ENCODE measurements at places on chromosomes 7 and 10.
A peak's percentile ranks its signal among the peaks of the same experiment; 100 is the strongest.

GRCh38 chr10:110918643-110919348 is at the start of gene BBIP1:
BBIP1 (minus strand) TSS chr10:110919180; CDS start chr10:110918157, 1,023 bp downstream.
- peak; percentile 99 for DNase-seq

GRCh38 chr10:3758491-3758970 is 26.5 kb downstream of the KLF6 start:
- no peak for DNase-seq

DNA sequence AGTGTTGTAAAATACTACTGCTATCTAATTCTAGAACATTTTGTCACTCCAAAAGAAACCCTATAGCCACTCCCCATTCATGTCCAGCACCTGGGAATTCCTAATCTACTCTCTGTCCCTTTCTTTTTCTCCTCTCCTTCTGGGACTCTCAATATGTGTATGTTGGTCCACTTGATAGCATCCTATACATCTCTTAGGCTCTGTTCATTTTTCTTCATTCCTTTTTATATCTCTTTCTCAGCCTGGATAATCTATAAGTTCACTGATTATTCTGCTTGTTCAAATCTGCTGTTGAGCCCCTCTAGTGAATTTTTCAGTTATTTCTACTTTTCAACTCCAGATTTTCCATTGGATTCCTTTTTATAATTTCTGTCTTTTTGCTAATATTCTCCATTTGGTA is 108.6 kb downstream of the CCDC3 start:
- DNase-seq = no peak

- no peak for DNase-seq
These were observed 11.0 kb downstream of the TBC1D12 start for GRCh38 chr10:94413361-94413760.

GRCh38 chr10:33237736-33238624 is 96.5 kb downstream of the NRP1 start:
- no peak for DNase-seq

DNA sequence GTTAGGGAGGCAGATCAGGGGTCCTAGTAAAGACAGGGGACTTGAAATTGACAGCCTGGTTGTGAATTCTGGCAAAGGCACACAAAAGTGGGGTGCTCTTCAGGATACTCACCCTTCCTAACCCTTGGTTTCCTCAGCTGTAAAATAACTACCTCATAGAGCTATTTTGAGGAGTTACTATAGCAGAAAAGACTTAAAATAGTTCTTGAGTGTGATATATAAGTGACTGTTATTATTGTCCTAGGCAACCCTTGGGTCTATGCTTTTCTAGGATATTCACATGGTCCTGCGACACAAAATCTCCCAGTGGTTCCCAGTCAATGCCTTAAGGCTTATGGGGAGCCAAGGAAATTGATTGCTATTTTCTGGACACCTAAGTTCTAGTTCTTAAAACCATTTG is 98.1 kb upstream of the NAMPT start:
- DNase-seq = no peak

DNA sequence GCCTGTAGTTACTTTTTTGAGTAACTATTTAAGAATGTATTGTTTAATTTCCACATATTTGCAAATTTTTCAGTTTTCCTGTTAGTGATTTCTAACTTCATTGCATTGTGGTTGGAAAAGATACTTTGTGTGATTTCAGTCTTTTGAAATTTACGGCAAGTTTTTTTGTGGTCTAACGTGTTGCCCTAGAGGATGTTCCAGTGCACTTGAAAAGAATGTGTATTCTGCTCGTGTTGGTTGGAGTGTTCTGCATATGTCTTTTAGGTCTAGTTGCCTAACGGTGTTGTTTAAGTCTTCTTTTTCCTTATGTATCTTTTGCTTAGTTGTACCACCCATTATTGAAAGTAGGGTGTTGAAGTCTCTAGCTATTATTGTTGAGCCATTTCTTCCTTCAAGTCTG is 59.7 kb downstream of the LCOR start:
- no peak for DNase-seq

DNA sequence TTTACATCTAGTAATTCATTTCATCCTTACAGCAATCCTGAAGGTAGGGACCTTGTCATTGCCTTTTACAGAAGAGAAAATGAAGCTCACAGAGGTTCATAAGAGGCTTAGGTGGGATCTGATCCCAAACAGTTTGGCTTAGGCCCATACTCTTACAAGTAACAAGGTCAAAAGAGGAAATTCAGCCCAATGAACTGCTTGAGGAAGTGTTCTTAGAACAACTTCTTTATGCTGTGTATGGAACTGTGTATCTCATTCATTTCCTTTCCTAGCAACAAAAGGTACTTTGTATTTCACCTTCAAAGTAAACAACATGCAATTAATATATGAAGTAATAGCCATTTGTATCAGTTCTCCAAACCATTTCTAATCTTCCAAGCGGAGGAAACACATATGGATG is 79.3 kb downstream of the AVL9 start:
- DNase-seq = no peak

DNA sequence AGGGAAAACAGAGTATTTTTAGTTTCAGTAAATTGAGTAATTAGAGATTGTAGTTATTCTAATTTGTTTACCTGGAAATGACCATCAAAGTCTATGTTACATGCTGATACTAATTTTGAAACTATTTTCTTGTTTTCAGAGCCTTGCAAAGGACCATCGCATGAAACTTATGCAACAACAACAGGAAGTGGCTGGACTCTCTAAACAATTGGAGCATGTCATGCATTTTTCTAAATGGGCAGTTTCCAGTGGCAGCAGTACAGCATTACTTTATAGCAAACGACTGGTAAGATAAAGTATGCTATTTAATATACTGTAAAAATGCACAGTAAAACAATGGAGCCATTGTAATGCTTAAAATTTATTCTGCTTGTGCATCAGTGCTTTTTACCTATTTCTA is 78.5 kb downstream of the TRIM24 start:
- DNase-seq = no peak

DNA sequence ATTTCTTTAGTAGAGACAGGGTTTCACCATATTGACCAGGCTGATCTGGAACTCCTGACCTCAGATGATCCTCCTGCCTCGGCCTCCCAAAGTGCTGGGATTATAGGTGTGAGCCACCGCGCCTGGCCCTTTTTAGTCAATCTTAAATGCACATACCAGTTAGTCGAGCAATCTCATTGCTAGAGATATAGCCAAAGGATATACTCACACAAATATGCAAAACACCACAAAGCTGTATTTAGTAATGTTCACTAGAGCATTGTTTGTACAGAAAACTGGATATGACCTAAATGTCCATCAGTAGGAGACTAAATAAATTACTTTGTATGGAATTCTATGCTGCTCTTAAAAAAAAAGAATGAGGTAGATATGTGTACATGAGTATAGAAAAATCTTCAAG is 24.5 kb upstream of the IL6 start:
- no peak for DNase-seq

DNA sequence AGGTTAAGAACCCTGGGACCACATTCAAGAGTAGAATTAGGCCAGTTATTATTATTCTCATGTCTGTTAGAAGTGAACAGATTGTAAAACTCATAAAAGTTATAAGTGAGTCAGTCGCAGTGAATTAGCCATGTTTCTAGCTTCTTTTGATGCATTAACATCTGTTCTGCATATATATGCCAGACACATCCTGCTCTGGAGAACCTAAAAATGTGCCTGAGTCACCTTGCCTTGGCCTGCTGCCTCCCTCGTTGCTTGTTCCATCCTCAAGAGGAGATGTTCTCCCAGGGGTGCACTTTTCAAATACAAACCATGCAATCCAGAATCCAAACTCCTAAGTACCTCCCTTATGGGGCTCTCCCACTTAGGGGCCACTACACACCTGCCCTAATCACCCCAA is 14.8 kb downstream of the TSPAN12 start:
- DNase-seq = no peak

GRCh38 chr7:47721670-47722069 is 139.8 kb upstream of the TNS3 start:
- DNase-seq = no peak

- DNase-seq = no peak
These were observed 12.9 kb downstream of the PON2 start for GRCh38 chr7:95421847-95422444.

DNA sequence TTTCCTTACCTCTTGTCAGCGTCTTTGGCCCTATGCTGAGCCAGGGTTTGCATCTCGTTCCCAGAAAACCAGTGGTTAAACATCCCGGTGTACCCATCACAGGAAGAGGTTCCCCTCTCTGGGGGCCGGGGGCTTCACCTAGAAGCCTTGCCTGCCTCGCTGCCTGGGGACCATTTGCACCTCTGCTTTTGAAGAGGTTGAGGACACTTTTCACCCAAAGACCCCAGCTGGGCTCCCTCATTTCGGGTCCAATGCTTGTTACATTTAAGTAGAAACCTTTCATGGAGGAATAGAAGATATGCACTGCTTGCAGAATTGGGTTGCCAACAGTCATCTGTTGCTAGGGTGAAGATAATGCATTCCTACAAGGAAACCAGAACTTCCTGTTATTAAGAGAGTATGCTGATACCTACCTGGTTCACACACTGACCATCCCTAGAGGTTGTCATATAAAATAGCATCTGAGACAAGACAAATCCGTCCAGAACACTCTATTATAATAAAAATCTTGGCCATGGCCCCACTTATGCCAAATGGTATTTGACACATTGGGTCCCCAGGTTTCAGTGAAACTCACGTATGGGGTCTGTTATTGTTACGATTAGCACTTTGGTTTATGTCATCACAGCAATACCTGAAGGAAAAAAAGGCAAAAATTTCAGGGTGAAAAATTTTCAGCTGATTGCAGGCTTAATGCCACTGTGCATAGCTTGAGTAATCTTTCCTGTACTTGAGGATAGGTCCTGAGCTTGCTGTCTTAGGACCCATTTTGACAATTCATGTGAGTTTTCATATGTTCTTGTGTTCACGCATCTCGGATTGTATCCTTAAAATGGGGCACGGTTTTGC is 917 bp downstream of the ZNF365 start:
- DNase-seq = no peak

DNA sequence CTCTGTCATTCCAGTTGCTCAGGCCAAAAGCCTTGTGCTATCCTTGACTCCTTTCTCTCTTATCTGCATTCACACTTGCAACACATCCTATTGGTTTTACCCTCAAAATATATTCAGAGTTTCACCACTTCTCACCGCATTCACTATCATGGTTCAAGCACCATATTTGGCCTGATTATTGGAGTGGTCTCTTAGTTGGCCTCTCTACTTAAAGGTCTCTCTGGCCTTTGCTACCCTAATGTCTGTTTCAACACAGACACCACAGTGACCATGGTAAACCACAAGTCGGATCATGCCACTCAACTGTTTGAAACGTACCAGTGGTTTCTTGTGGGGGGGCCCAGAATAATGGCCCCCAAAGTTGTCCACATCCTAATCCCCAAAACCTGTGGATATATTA is 15.2 kb upstream of the PDZD8 start:
- DNase-seq = no peak

DNA sequence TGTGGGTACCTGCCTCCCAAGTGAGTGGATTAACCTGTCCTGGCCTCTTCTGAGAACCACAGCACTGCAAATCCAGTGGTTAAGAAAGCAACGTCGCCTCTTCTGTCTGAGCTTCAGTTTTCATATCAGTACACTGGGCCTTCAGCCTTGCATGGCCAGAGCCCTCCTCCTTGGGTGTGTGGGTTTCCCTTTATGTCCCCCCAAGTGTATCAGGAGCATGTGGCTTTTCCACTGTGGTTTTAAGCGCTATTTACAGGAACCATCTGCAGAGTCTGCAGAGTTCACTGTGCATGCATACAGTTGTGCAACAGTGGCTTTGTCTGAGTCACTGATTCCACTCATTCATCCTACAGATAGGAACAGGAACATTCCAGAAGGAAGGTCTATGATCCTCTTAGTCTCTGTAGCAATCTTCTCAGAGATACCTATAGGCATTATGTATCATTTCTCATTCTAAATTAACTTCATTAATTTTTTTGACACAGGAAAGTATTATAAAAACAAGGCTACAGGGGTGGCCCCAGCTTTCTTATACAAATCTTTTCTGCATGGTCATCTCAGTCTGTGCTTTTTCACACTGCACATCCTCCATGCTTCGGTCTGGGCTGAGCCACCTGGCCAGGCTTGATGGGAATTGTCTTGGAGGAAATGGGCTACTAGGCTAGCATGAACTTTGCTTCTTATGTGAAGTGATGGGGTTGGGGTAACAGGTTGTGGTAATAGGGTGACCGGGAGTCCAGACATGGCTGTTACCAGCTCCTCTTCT is 17.1 kb downstream of the MBL2 start:
- DNase-seq = no peak

- DNase-seq = no peak
These were observed 5.6 kb downstream of the TPK1 start for GRCh38 chr7:144830024-144830785.

DNA sequence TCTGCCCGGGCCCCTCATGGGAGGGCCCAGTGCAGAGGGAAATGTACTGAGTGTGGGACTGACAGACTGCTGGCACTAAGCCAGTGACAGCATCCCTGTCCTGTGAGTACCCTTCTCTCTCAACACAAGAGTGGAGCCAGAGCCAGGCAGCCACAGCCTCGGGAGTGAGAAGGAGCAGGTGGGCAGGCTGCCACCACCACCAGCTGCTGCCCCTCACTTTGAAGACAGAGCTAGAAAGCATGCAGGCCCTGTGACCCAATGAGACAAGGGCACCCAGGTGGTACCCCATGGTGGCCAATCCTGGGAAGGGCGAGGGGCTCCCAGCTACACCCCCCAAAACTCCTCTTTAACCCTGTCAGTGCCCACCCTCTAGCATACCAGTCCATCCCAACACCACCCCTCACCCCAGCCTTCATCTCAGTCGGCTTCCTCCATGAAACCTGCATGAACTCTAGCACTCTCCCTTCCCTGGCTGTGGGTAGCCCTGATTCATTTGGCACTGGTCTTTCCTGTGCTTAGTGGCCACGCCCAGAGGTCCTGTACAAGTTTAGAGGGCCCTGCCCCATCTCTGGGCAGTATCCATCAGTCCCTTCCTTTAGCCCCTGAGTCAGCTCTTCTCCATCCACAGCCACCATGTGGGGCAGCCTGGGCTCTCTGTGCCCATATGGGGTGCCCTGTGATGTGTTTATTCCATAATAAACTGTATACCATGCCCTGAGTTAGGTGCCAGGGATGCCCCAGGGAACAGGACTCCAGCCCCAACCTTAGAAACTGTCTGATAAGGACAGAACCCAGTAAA is 207.0 kb upstream of the ZMIZ1 start:
- peak; percentile 27 for DNase-seq

DNA sequence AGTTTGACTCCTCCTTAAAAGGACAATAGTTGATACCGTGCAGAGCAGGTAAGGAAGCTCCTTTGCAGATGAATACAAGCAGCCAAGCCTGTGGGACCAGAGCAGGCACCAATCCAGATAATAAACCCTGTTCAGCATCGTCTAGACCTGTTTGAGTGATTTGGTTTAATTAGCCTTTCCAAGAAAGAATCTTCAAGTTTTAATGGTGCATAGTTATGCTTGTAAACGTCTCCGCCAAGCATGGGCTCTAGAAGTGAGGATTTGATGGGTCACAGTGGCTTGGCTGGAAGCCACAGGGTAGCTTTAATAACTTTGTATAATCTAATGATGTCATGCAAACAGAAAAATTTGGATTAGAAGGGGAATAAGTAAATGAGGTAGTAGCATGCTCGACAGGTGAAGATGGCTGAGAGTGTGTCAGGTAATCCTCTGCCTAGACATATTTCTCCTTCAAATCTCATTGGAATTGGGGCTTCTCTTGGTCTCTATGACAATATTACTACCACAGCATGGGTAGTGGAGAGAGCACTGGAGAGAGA is 188.4 kb downstream of the DYNC1I1 start:
- no peak for DNase-seq
